Right renal cortex interstitium (tissue), 3 donors: ENCODE measurements at places on chromosomes 13 and 19. TPM values are rescaled to one million over a fixed set of nuclear protein-coding genes. Genes with fewer than 3 reads are reported as not detected.
A peak's percentile ranks its signal among the peaks of the same experiment; 100 is the strongest.

DNA sequence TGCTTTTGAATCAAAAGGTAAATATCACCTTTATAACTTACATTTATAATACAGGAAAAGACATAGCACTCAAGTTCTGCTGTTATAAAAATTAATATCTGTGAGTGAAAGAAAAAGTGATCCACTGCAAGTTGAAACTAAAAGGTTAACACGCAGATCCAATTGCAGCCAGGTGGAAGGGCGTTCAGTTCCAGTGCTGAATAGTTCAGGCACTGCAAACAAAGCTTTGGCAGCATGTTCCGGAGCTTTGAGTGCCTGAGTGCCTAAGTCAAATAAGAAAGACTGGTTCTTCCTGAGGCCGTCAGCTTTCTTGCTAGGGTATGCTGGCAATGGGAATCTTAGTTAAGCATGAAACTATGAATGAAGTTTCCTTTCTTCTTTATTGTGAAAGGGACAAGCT, 200.3 kb downstream of the LMO7 start:
- no peak for DNase-seq

DNA sequence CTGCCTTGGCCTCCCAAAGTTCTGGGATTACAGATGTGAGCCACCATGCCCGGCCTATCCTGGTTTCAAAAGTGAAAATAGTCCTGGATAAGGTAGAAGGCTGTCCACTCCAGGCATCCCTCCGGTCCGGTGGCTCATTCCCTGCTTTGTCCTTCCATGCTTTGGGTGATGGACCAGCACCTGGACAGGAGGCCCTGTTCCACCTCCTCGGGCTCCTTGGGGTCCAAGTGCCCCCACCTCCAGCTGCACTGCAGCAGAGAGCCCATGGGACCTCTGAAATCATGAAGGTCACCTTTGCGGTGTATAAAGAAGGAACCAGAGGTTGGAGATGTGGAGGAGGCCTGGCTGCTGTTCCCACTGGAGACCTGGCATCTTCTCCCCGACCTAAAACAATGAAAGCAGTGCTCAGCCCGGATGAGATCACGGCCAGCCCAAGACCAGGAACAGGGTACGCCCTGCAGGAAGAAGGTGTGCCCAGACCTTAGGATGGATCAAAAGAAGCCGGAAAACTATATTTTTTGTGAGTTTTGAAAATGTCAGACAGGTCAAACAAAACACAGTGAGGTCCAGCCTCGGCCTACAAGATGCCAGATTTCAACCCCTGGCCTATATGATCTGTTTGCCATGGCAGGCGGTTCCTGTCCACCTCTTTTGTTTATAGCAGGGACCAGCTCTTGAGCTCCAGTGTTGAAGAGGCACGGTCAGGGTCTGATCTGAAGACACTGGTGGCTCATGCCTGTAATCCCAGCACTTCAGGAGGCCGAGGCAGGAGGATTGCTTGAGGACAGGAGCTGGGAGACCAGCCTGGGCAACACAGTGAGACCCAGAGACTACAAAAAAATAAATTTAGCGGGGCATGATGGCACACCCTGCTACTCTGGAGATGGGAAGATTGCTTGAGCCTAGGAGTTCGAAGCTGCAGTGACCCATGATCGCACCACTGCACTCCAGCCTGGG, 5.8 kb downstream of the LSR start:
- DNase-seq = no peak

The RPS16 gene
- polyA plus RNA-seq = 1,117 TPM

The CYP2A7 gene
- polyA plus RNA-seq = not detected

GRCh38 chr19:28483197-28483596, 729.8 kb downstream of the UQCRFS1 start:
- no peak for DNase-seq

The ELAVL3 gene
- 0.04 TPM for polyA plus RNA-seq

DNA sequence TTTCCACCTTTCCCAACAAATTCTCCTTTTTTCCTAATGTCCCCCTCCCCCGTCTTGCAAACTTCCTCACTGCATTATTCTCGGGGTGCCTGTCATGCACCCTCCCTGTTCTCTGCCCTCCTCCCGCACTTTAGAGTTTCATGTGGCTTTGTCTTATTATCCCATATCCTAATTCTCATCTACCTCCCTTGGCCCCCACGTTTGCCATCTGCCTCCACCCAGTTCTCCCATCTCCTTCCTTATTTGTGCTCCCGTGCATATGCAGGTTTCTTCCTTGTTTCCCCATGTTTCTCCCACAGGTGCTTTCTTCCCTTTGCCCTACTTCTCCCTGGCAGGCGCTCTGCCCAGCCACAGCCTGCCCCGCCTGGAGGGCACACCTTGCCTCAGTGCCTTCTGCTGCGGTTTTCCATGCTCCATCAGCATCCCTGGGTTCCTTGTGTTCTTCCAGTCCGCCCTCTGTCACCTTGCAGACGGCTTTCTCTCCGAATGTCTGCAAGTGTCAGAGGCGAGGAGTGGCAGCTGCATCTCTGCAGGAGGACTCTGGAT, 1.5 kb downstream of the SPATA13 start:
- no peak for DNase-seq

GRCh38 chr13:52454459-52454819, 839 bp upstream of the CKAP2 start:
- peak; percentile 7 for DNase-seq

DNA sequence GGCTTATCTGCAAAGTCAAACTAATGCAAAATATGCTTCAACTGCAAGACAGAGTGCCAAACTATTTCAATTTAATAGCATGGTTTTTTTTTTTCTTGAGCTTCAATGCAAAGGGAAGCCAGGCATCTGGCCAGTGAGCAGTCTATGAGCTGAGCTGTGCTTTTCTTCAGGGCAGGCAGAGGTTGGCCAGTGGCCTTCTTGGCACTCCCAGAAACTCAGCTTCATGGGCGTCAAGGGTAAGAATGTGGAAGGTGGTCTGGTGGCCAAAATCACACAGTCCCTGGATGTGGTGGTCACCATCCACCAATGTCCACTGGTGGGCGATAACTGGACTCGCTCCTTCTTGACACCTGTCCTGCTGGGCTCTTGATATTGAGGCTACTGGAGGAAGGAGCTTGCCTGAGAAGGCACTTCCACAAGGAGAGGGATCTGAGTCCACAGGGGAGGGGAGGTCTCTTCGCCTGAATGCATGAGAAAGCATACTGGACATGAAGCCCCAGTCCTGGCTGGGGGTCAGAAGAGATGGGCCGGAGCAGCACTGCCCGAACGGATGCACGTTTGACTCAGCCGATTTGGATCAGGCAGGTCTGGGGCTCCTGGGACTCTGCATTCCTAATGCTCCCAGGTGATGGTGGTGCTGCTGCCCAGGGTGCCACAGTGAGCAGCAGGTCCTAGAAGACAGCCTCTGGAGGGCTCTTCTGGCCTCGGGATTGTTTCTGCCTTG, 17.1 kb downstream of the COL4A2 start:
- DNase-seq = no peak

DNA sequence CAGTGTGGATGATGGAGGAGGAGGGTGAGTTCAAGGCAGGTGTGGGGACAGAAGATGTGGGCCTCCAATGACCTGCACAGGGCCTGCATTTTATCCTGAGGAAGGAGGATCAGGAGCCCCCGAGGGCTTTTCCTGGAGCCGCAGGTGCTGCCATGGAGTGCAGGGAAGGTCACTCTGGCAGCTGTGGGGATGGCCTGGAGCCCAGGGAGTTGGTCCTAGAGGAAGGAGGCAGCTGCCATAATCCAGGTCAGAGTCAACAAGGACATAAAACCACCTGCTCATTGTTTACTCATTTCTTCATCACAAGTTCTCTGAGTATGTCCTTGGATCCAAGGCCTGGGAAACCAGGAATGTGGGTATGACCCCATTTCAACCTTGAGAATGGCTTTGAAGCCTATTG, 87.2 kb downstream of the SCGB2B2 start:
- DNase-seq = no peak

- DNase-seq = no peak
These were observed 17.8 kb upstream of the UPF3A start for GRCh38 chr13:114263578-114263977.

DNA sequence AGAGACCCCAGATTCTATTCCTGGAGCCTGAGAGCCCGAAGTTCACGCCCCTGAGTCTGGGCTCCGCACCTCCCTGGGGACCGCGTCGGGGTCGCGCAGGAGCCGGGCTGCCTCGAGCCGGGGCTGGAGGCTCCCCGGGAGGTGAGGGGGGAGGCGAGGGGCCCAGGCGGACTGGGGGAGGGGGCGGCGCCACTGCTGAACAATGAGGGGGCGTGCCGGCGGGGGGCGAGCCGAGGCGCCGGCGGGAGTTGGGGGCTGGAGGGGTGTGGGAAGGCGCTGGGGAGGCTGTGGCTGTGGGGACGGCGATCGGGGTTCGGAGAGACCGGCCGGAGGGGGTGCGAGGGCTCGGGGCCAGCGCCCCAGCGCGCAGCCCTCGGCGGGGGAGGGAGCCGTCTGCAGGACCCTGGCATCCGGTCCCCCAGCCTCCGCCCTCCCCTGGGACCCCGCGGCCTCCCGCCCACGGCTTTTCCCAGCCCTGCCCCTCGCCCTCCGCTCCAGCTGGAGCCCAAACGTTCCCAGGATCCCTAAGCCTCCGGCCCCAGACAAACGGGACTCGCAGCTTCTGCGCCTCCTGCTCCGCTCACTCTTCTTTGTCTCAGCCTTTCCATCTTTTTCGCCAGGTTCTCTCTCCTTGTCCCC, 922 bp downstream of the PLEKHG2 start:
- no peak for DNase-seq

The ICAM5 gene
- 0.18 TPM for polyA plus RNA-seq

The PGLYRP1 gene
- not detected for polyA plus RNA-seq

DNA sequence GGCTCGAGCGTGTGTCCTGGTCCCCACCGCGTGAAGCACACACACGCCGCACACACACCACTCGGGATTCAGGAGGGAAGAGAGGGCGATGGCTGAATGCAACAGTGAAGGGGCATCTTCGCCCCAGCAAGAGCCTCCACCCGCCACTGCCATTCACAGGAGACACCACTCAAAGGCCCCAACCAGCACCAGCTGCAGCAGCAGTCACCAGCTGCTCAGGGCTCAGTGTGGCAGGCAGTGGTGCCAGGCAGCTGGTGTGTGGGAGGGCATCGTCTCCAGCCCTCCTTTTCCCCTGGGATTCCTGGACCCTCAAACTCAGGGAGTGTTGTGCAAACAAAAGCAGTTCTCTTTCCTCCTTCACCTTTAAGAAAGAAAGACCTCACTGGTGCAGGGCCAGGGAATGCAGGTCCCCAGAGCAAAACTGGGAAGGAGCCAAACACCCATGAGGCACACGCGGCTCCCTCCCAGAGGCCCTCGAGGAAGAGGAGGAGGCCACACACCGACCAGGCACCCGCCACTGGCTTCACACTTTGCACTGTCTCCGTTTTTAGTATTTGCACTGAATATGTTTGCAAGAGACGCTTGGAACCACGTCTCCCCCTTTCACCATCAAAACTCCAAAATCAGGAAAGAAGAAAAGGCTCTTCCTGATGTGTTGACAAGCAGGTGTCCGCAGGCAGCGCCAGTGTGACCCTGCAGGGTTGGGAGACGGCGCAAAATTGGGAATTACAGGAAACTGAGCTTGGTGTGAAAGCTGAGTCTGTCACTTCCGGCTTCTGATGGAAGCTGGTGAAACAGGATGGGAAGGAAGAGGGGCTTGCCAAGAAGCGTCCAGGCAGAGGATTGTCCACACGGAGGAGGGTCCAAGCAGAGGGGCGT, 26.4 kb upstream of the F7 start:
- DNase-seq = no peak

GRCh38 chr19:18771328-18772242, 19.5 kb downstream of the COMP start:
- DNase-seq = no peak

The KCNN1 gene
- 4.2 TPM for polyA plus RNA-seq

The CERS1 gene
- 5.6 TPM for polyA plus RNA-seq

- no peak for DNase-seq
These were observed 299.2 kb downstream of the OLFM4 start for GRCh38 chr13:53327680-53328315.

- DNase-seq = no peak
These were observed 798 bp downstream of the SLC1A5 start for GRCh38 chr19:46787331-46788261.

GRCh38 chr13:72062566-72062965, 195.6 kb upstream of the DACH1 start:
- no peak for DNase-seq

The KLC3 gene
- polyA plus RNA-seq = 1.1 TPM
